ENCODE measurements at places on chromosomes 5 and 9.

DNA sequence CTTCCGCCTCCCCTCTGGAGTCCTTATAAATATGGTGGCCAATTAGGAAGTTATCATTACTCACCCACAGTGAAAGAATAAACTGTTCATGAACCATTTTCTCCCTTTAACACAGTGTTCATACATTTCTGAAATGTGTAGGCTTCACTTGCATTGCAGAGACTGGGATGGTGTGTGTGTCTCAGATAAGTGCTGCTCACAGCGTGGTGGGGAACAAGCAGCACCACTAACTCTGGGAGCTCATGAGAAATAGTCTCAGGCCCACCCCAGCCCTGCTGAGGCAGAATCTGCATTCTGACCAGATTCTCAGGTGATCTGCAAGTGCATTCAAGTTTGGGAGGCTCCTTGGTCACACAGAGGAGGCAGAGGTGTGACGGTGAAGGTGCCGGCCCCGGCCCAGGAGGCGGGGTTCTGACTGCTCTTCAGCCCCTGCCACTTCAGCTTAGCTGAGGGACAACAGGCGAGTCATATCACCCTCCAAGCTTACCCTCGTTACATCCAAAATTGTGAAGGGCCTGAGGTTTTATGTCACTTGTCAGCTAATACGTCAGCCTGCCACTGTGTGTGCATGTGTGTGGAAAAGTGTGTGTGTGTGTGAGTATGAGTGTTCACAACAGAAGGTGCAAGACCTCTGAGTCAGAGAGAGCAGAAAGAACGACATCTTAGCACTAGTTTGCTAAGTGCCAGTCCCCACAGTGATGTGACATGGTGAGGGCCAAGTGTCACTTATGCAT, 34.7 kb downstream of the DAP start:
- DNase-seq = no peak

- peak; percentile 45 for DNase-seq
These were observed 38.9 kb upstream of the TNFSF15 start for GRCh38 chr9:114844766-114845165.

GRCh38 chr5:56070851-56071465, 76.2 kb upstream of the IL6ST start:
- no peak for DNase-seq

DNA sequence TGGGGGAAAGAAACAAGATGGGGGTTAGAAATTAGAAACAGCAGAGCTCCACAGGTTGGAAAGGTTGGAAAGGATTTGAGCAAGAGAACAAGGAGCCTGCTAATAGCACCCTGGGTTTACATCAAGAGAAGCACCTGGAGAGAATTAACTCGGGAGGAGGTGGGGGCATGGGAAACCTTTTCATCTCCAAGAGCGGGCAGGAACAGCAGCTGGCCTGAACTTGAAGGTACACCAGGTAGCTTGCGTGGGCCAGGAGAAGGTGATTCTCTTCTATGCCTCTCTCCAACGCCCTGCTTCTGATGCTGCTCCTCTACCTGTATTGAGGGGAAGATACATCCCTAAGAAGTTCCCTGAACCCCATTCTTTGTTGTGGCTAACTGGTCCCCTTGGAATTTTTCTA, 37.1 kb upstream of the GLRX start:
- DNase-seq = no peak

GRCh38 chr5:168339109-168339771, 47.8 kb downstream of the WWC1 start:
- no peak for DNase-seq

- DNase-seq = no peak
These were observed 153.8 kb downstream of the OXCT1 start for GRCh38 chr5:41716382-41716781.

GRCh38 chr9:114936581-114936980, 6.2 kb upstream of the TNFSF8 start:
- peak; percentile 12 for DNase-seq

GRCh38 chr5:123543438-123543837, 31.5 kb downstream of the CSNK1G3 start:
- no peak for DNase-seq

DNA sequence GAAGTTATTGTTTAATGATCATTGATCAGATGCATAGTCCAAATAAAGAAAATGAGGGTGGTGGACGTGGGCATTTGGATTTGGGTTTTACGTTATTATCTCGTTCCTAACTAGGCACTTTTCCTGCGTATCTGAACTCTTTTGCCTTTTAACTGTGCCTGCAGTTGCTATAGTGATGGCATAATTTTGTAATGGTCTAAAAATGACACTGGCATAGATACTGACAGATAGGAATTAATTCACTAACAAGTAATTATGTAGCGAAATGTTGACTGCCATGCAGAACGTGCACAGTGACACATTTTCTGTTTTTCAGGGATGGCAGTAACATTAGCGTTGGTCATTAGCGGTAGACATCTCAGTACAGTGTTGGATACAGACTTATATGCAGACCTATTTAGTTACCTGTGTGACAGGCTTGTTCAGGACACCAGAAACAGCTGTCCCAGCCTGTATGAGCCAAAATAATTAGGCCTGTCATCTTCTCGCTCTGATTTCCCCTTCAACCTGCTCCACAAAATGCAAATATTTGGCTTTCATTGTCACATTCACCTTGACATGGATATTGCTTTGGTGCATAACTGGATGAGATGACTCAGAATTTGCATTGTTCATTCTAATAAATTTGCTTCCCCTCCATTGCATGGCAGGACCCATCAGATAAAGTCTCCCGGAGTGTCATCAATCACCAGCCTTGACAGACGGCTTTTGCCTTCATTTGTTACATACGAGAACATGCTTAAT, 413.3 kb upstream of the IRX1 start:
- DNase-seq = no peak

- no peak for DNase-seq
These were observed 461.3 kb downstream of the SPOCK1 start for GRCh38 chr5:137037848-137038247.
